Right cardiac atrium (tissue), 5 donors: ENCODE measurements at places on chromosomes 7 and 10. TPM values are rescaled to one million over a fixed set of nuclear protein-coding genes. Genes with fewer than 3 reads are reported as not detected.

GRCh38 chr7:45407730-45408408 lies 166.3 kb upstream of the ADCY1 start:
- no peak for DNase-seq

DNA sequence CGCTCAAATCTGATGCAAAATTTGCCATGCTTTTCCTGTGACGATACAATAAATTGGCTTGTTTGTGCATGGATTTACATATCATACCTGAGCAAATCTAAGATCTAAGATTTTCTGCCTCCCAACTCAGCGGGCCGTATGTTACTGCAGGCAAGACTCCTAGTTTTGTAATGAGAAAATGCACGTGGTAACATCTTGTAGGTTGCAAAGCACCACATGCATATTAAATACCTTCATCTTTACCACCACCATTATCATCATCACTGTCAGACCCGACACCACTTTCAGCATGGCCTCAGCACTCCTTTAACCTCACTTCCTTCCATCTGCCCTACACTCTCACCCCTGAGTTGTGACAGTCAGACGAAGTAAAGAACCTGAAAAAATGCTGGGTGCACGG lies 202.2 kb downstream of the FRMD4A start:
- no peak for DNase-seq

DNA sequence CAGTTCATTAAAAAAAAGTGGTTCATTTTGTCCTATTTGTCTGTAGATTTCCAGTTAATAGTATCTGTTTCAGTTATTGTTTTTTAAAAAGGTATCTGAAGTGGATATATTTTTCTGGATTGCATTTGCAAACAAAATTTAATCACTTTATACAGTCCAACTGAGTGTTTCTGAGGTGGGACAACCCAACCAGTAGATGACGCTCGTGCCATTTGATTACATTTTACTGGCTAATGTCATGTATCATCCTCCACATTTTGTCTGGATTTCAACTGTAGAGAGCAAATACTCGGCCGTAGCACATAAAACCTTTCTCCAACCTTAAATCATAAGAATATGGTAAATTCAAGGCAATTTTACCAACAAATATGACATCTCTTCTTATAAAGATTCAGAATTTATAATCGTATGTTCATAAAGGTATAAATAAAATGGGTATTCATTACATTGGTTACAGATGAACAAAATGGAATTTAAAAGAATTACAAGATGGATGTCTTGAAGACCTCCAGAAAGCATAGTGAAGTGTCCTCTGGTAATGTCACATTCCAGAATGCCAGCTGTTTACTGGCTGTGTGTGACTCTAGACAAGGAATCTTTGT lies 789.0 kb downstream of the PHTF2 start:
- DNase-seq, result no peak

- peak; percentile 61 for DNase-seq
Measured at GRCh38 chr7:2450198-2451107, 25.7 kb downstream of the GRIFIN start.

- no peak for DNase-seq
Measured at GRCh38 chr10:89518876-89519842, 16.2 kb downstream of the SLC16A12 start.

GRCh38 chr10:89206402-89207180 lies 526 bp downstream of the CH25H start:
- DNase-seq, result peak; percentile 68

GRCh38 chr7:108809356-108809755 lies 239.7 kb downstream of the DNAJB9 start:
- DNase-seq, result no peak

- no peak for DNase-seq
Measured at GRCh38 chr10:4748491-4749270, 77.3 kb upstream of the AKR1E2 start.

GRCh38 chr7:22607180-22607579 lies 107.2 kb upstream of the STEAP1B start:
- DNase-seq, result no peak

DNA sequence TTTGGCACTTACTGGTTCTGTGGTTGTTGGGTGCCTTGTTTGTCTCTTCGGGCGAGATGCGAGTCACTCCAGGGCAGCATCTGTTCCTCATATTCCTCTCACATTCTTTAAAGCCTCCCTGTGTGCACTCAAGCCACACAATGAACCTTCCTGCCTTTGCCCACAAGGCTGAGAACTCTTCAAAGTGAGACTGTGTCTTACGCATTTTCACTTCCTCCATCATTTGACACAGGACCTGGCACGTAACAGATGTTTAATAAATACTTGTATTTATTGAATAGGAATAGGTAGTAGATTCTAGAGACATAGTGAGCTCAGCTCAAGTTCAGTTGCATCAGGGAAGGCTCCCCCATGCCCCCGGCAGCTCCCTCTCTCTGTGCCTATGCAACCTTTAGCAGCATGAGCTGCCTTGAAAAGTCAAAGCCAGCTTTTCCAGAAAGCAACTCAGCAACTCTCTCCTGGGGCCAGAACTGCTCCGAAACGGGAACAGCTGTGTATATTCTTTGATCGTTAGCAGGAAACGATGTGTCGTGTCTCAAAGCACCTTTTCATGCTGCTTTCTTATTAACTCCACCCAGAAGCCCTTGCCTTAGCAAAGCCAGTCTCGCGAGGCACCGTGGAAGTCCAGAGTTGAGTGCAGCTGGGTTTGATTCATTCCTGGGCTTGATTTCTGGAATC lies 97.5 kb downstream of the PFKFB3 start:
- no peak for DNase-seq

ENKUR gene
- not detected for total RNA-seq

IL2RA gene
- 0.88 TPM for total RNA-seq

HTRA1 gene
- 45.0 TPM for total RNA-seq
